IMR-90 (cell line): ENCODE measurements at places on chromosomes 2 and 18. TPM values are rescaled to one million over a fixed set of nuclear protein-coding genes. Genes with fewer than 3 reads are reported as not detected.

The NOSTRIN gene
- 0.15 TPM in 1 of 2 replicates, not detected in the other for polyA plus RNA-seq

The ERBB4 gene
- polyA plus RNA-seq, result not detected in 2 replicates

The BCL2L11 gene
- 1.7 TPM in 2 replicates for polyA plus RNA-seq

The SKOR2 gene
- not detected in 2 replicates for polyA plus RNA-seq

The TDRD15 gene
- not detected in 2 replicates for polyA plus RNA-seq

The CDCA7 gene
- polyA plus RNA-seq, result 17.8 and 18.7 TPM in 2 replicates

The FAM161A gene
- polyA plus RNA-seq, result 0.63 and 0.80 TPM in 2 replicates

The TLX2 gene
- polyA plus RNA-seq, result not detected in 2 replicates

The MROH2A gene
- not detected in 2 replicates for polyA plus RNA-seq

The TRIM43 gene
- not detected in 2 replicates for polyA plus RNA-seq

The RUFY4 gene
- not detected in 2 replicates for polyA plus RNA-seq
